ENCODE measurements at places on chromosomes 7 and 10.

DNA sequence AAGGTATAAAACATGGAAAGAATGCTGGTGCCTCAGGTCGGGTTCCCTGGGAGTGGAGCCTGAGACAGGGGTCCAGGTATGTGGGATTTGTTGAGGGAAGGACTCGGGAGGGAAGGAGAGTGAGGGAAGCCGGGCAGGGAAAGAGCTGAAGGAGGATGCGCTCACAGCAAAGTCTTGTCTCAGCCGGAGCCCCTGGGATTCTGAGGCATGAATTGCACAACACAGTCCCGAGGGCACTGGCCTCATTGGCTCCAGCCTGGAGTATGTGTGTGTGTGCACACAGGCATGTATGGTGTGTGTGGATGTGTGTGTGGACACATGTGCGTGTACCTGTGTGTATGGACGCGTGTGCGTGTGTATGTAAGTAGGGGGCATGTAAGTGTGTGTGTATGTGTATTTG lies 87.4 kb downstream of the WDFY4 start:
- no peak for DNase-seq

DNA sequence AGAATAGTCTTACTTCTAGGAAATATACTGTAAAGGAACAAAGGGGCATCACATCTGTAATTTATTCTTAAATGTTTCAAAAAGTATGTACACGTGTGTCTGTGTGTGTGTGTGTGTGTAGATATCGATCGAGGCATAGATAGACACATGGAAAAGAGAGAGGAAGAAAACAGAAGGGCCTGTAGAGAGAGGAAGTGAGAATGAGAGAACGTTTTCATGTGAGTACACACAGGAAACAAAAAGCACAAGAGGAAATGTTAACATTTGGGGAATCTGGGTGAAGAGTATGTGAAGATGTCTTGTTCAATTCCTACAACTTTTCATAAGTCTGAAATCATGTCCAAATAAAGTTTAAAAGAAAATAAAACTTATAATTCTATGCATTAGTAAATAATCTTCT lies 286.5 kb upstream of the SORCS1 start:
- DNase-seq: no peak

GRCh38 chr10:14349081-14349480 lies 18.4 kb upstream of the FRMD4A start:
- no peak for DNase-seq

- no peak for DNase-seq
These were observed 61.0 kb downstream of the TES start for GRCh38 chr7:116271161-116271913.

GRCh38 chr10:14391342-14391741 lies 60.6 kb upstream of the FRMD4A start:
- DNase-seq: no peak

- no peak for DNase-seq
These were observed 27.7 kb downstream of the SLC29A3 start for GRCh38 chr10:71346731-71347130.

DNA sequence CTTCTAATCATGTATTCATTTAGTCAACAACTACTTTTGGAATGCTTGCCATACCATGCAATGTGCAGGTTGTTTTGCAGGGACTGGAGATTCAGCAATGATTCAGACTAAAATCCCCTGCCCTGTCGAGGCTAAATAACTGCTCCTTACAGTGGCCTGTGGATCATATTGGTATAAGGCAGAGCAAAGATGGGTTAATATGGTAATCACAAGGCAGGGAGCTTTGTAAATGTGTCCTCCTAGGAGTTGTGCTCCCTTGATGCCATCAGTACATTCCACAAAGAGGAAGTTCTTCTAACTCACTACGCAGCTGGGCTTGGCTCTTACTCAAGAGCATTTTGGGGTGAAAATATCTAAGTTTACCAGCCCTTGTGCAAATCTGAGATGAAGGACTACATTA lies 614 bp upstream of the IFIT2 start:
- DNase-seq: no peak

GRCh38 chr10:6161921-6162320 lies 40.8 kb upstream of the PFKFB3 start:
- no peak for DNase-seq

GRCh38 chr7:148286150-148286549 lies 304.4 kb upstream of the C7orf33 start:
- peak; percentile 12 for DNase-seq

DNA sequence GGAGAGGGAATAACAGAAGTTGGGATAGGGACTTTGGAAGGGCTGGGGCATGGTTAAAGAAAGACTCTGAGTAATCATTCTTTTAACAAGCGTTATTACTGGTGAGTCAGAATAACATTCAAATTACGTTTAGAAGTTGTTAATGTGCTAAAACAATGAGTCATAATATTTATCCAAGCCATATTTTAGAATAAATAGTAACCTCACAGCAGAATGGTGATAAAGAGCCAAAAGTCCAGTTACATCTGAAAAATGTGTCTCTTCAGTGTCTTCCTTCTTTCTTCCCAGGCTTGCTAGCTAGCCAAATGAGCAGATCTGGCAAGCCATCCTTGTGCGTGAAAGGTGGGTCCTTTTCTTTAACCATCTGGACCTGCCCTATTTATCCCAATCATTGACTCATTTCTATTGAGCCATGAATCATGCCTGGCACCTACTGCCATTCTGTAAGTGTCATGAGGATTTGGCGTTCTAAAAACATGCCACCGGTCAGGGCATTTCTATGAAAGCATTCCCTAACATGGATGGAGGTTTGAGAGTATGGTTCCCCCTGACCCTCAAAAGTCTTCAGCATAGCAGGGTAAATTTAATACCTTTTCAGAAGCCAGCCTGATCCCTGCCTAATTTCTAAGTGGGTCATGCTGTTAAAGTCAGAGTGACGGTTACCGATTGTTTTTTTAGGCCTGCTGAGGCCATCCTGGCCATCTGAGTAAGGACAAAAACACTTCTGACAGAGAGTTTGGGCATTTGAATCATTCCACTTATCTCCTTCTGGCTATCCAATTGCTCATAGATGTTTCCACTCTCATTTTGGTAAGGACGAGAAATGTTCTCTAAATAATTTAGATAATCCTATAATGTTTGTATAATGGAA lies 26.9 kb downstream of the MYPN start:
- DNase-seq: peak; percentile 81

DNA sequence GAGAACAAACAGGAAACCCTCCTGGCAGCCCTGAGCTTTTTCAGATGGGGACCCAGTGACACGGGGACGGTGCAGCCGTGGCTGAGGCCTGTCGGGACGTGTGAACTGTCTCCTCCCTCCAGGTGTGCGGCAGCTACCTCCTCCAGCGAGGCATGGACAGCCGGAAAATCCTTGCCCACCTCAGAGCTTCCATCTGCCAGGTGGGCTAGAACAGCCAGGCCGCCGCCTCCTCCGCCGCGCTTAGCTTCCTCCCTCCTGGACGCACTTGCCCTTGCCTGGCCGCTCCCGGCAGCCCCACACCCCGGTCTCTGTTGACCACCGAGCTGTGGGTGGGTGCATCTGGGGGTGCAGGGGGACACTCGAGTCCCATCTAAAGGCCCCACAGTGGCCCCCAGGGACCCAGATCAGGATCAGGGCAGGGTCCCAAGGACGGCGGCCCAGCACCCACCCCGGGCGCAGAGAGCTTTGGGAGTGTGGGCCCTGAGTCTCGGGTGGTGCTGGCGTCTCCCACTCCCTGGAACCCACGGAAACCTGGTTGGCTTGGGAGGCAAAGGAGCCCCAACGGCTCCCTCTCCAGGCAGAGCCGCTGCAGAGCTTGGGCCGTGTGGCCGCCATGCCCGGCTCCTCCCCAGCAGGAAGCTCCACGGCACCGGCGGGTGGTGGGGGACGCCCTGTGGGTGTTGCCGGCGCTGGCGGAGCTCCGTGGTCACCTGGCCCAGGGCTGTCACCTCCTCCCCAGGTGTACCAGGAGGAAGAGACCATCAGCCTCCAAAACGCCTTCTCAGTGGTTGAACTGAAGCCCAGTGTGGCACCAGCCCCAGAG lies 32.9 kb upstream of the UTF1 start:
- DNase-seq: no peak

GRCh38 chr7:131537571-131537978 lies 18.9 kb downstream of the PODXL start:
- no peak for DNase-seq

GRCh38 chr7:55048221-55048859 lies 29.5 kb downstream of the EGFR start:
- DNase-seq: no peak

GRCh38 chr7:49781996-49782395 lies 8.6 kb downstream of the VWC2 start:
- no peak for DNase-seq
